ENCODE measurements at places on chromosomes 5 and 9.

DNA sequence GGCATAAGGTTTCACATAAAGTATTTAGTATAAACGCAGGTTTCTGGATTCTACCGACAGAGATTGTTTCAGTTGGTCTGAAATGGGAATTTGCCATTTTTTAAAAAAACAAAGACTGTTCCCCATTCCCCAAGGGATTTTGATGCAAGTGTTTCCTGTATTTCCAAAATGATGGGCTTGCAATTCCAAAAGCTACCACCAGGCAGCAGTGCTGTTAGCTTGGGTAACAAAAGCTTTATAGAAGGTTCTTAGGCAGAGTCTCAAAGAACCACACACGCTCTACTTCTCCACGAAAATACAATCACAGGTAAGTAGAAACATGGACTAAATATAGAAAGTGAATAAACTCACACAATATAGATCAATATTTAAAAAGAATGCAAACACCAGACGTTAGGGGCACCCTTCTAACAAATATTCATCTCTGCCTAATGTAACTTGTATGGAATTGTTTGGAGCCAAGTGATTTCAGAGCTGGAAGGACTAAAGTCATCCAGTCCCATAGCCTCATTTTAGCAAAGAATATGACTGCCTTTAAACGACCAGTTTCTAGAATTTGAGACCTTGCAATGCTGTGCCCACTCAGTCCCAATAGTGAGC is 154.3 kb downstream of the SPOCK1 start:
- DNase-seq = peak; percentile 11

DNA sequence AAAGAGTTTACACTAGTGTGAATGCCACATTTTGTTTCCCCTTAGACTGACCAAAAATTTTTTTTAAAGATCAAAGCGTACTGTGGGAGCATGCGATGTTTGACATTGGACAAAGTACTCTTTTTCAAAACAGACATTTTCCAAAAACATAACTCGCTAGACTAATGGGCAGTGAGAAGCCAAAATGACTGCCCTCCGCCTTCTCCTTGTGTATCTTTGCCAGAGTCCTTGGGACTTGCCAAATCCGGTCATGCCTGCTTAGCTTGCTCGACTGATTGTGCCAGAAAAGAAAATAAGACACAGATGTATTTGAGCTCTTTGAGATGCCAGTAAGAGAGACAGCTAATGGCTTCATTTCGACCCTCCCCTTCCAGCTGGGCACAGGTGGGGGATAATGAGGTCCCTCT is 157.5 kb downstream of the MAPKAP1 start:
- DNase-seq = no peak

- DNase-seq = no peak
Measured at GRCh38 chr5:39371367-39371635, 7.0 kb upstream of the C9 start.

DNA sequence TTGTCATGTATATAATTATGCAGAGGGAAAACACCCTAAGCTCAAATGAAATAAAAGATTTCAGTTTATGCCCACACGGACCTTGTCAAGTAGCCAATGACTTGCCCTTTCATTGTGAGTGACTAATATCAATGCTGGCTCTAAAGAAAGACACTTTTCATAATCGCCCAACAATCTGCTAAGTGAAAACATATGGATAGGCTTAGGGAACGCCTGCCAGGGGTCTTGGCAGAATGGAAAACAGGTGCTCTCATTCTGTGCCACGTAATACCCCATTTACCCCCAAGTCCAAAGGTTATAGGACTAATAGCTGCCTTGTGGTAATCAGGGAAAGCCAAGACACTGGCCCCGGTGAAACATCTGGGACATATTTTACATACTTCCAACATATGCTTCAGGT is 157.7 kb downstream of the SLF1 start:
- no peak for DNase-seq

GRCh38 chr5:77086368-77086688 is 757 bp downstream of the ZBED3 start:
- no peak for DNase-seq

GRCh38 chr9:70020991-70021571 is 22.6 kb upstream of the MAMDC2 start:
- DNase-seq = no peak

- no peak for DNase-seq
Measured at GRCh38 chr9:81266674-81267073, 422.7 kb downstream of the TLE1 start.

- DNase-seq = no peak
Measured at GRCh38 chr9:23557689-23558088, 268.4 kb downstream of the ELAVL2 start.

- DNase-seq = no peak
Measured at GRCh38 chr5:133926489-133927299, 41.7 kb downstream of the C5orf15 start.

DNA sequence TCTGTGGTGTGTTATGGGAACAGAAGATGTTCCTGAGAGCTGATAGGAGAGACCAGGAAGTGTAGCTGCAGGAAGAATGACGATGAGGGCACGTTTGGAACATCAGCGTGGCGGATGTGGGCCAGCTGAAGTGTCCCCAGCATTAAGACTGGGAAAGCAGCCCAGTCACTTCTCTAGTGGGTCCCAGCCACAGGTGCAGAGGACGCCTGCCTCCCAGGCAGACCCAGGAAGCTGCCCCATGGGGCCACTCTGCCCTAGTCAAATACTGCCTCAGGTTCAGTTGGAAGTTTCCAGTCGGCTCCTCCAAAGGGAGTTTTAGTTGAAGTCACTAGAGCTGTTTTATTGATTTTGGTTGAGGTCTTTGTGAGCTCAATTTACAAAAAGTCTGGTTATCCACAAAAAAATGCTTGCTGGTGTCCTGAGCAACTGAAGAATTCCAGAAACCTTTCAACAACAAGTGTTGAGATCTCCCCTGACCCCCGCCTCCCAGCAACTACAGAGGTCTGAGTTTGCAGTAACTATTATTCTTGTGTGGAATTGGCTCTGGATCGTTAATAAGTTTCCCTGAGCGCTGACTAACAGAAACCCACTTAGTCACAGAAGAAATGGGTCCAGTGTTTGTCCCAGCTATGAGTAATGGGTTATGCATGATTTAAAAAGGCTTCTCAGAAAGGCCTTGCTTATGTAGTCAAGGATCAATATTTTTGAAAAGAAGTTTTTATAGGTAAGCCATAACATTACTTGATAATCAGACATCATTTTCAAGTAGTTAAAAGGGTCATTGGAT is 294.1 kb downstream of the FANCC start:
- no peak for DNase-seq

- DNase-seq = no peak
Measured at GRCh38 chr5:85938201-85938600, 679.5 kb upstream of the COX7C start.

GRCh38 chr9:126876531-126876930 is 16.1 kb downstream of the ZBTB34 start:
- no peak for DNase-seq

DNA sequence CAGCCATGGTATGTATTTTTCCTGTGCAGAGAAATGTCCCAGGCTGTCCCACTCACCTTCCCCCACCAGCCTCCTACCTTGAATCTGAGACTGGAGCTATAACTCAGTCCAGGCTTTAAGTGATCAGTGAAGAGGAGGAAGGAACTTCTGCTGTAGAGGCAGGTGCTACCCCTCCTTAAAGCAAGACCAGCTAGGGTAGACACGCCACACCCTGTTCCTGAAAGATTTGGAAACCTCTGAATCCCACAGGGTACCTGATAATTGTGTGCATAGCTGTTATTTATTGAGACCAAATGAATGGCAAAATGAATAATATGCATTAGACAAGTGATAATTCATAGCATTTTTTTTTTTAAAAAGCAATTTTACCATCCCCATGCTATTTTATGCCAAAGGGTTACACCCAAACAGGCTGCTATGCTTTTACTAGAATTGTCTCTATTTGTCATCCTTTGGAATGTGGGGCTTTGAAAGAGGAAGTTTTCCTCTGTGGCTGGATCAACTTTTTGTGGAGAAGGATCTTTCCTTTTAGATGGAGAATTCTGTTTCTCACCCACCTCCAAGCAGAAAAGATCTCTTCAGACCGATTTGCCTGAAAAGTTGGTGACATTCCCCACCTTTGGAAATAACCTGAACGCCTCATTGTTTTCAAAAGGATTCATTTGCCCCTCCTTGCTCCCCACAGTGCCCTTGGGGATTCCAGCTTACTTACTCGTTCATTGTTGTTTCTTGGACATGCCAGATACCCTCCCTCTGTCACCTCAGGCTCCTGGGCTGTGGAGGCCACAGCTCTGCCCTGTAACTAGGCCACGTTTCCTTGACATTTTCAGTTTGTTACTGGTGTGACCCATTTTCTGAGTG is 248.7 kb downstream of the NR3C1 start:
- DNase-seq = no peak

DNA sequence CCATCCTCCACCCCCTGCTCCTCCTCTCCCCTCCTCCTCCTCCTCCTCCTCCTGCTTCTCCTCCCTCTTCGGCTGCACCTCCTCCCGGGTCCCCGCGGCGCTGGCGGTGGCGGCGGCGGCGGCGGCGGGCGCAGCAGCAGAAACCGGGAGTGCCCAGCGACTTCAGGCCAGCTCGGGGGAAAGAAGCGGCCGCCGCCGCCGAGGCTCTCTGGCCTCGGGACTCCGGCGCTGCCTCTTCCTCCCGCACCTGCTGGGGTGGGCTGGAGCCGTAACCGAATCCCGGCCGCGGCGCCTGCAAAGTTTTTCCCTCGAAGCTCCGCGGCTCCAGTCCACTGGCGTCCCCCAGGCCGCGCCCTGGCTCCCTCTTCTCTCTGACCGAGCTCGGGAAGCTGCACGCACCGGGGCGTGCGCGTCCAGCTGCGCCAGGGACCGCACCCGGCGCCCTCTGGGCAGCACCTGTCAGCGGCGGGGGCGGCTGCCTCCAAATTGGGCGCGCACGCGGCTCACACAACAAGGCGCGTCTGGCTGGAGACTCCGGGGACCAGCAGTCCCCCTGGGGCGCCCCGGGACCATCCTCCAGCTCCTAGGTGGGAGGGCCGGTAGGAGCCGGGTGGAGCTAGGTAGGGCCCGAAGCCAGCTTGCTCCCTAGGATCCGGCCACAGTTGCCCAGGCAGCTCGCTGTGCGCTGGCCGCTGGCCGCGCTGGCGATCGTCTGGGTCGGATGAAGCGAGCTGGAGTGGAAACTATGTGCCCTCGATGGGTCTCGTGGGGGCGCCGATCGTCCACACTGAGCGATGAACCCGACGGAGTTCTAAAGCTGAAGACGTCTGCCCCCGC is at the start of gene MCTP1:
MCTP1 (minus strand) TSS at position 523 of the 837 bp plus-strand sequence.
- DNase-seq = peak; percentile 29

DNA sequence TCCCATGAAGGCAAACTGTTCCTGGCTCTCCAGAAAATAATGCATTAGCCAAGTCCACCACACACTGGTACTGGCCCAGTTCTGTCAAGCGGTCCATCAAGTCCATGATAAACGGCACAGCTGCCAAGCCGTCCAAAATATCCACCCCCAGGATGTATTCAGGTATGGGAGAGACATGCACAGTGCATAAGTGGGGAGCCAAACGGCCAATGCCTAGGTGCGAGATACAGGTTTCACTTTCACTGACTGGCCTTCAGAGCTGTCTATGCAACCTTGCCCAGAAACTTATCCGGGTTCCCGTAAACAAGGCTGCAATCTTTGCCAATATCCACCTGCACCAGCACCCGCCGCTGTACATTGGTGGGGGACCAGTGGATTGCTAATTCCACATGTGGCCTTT is 795.8 kb downstream of the EFNA5 start:
- no peak for DNase-seq

GRCh38 chr9:130931508-130932254 is 7.4 kb downstream of the FIBCD1 start:
- DNase-seq = no peak

DNA sequence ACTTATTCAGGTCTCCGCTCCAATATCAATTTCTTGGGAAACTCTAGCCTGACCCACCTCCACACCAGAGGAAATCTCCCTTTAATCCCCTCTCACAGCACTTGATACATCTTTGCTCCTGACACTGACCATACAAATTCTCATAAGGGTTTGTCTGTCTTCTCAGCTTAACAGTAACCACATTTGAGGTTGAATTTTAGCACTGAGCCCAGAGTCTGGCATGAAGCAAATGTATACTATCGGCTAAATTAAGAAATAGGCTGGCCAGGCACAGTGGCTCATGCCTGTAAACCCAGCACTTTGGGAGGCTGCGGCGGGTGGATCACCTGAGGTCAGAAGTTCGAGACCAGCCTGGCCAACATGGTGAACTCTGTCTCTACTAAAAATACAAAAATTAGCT is 9.7 kb downstream of the CDK5RAP2 start:
- no peak for DNase-seq

- peak; percentile 46 for DNase-seq
Measured at GRCh38 chr5:62779010-62779422, 200.4 kb downstream of the LRRC70 start.

GRCh38 chr9:134861595-134862334 is 18.8 kb upstream of the FCN2 start:
- DNase-seq = no peak

- DNase-seq = no peak
Measured at GRCh38 chr5:15487228-15487627, 12.8 kb upstream of the FBXL7 start.

- DNase-seq = no peak
Measured at GRCh38 chr9:88531920-88532698, 2.9 kb upstream of the NXNL2 start.

- DNase-seq = no peak
Measured at GRCh38 chr5:142455856-142456255, 131.0 kb upstream of the SPRY4 start.

DNA sequence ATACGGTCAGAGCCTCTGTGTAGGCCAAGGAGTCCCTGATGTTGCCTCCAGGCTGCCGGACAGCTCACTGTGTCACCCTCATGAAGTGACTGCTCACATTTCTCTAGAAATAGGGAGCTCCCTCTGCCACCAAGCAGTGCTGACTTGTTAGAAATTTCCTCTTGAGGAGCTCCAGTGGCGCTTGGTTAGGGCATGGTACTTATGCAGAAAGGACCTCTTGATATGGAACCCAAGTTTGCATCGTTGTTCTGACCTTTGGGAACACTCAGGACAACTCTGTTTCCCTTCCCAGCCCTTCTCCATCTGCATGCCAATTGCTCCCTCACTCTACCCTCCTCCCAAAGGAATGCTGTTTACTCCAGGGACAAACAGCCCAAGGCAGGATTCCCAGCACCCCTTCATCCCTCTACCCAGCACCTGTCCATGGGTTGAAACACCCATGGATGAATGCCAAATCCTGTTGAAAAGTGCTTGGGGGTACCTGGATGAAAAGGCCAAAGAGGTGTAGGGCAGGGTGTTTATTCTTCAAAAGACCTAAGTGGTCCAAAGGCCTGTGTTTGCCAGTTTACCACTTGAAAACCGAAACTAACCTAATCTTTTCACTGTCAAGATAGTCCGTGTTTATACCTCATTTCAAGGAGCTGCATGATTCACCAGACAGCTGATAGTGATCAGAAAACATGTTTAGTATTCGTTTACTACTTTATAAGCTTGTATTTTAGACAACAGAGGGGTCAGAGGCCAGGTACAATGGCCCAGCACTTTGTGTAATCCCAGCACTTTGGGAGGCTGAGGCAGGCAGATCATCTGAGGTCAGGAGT is 51.1 kb downstream of the KLF4 start:
- no peak for DNase-seq
